Activated CD8-positive, alpha-beta memory T cell treated with anti-CD3 and anti-CD28 coated beads, Interleukin-2, amount 50 U/mL, for 4 hours (primary cell): ENCODE measurements at places on chromosomes 11 and 22.

DNA sequence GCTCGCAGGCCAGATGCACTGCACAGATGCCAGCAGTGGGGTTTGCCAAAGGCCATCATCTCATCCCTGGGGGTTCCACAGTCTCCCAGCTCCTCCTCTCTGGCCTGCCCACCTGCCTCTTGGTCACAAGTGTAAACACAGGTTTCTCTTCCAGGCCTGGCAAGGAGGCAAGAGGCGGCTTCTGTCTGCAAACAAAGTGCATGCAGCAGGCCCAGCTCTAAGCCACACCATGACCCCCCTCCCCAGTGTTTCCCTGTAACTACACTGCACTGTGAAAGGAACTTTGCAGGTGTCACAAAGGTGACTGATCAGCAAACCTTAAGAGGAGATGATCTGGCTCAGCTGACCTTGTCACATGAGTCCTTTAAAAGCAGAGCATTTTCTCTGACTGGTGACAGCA lies 26.2 kb upstream of the SHISAL1 start:
- no peak for DNase-seq

DNA sequence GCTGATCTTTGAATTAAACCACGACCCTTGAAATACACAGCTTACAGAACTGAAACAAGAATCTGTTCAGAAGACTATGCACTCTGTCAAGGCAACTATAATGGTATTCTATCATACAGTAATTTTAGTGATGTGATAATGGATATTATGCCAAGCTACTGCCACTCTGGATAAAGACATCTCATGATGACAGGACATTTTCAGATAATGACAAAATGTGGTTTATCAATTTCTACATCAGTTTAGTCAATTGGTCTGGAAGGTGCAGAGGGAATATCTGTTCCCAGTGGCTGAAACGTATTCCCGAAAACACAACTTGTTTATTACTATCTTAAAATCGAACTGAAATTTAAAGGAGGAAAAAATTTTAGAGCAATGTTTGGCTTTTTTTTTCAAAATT lies 1009.6 kb upstream of the CCDC90B start:
- no peak for DNase-seq

DNA sequence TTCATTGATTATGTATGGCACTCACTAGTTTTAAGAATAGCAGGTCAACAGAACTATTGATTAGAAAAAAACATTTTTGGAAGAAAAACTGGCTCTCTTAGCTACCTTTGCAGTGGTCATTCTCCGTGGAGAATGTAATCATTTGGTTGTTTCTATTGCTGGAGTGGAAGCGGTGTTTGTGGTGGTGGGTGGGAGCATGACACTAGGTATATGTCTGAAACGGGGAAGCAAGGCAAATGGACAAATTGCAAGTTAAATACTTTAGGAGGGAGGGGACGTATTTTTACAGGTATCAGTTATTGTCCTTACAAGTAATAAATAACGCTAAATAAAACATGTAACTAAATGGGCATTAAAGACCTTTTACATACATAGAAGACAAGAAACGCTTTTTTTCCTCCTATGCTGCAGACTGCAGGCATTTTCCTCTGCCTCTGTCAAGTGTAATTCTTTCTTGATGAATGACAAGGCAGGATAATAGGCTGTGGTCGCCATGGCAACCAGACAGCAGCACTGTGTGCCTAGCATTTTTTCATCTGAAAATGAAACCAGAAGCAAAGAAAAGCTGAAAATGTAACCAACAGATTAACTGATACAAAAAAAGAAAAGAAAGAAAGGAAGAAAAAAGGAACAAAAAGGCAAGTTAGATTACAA lies 46.2 kb downstream of the BLID start:
- DNase-seq = no peak

DNA sequence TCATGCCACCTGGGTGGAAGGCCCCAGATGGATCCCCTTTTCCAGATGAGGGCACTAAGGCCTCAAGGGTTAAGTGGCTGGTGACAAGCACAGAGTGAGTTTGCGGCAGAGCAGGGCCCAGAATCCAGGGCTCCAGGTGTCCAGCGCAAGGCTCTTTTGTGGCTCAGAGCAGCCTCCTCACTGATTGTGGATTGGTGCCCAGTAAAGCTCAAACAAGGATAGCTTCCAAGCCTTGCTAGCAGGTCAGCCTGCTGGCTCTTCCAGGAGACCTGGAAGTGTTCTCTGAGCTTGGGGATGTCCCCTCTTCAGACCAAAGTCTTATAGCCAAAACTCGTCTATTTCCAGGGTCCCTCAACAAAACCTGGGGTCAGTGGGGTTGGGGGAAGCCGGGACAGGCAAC lies 167.6 kb upstream of the SYT13 start:
- DNase-seq = no peak

GRCh38 chr22:37662039-37662438 lies 3.5 kb downstream of the PDXP start:
- DNase-seq = no peak

- DNase-seq = no peak
Observed at GRCh38 chr22:41380993-41381328, 781 bp upstream of the TEF start.

DNA sequence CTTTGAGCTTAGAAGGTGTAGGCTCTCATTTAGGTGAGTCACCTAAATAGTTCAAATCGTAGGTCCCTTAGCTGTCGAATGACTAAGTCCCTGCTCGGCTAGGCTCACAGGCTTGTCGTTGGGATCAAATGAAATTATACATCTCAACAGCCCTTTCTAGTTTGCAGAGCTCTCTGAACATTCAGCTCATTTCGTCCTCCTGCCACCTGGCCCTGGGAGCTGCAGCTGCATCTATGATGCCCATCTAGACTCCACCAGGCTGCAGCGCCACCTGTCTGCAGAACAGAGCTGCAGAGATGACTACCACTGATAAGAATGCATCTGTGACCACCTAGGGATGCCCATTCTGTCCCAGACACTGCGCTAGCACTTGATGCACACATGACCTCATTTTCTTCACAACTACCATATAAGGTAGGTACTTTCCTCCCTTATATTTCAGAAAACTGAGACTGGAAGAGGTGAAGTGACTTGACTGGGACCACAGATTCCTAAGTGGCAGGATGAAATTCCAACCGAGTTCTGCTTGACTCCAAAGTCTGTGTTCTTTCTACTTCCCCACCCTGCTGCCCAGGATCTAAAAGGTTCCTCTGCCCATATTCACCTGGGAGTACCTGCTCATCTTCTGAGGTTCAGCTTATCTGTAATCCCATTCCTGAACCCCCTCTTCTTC lies 141.1 kb upstream of the NARS2 start:
- no peak for DNase-seq
